ENCODE measurements at places on chromosomes 2 and 18. TPM values are rescaled to one million over a fixed set of nuclear protein-coding genes. Genes with fewer than 3 reads are reported as not detected.

UGT1A3 gene
- total RNA-seq: not detected

TUBA4B gene
- total RNA-seq: not detected

DNER gene
- 0.05 TPM for total RNA-seq

CNDP1 gene
- total RNA-seq: not detected

SPATA3 gene
- total RNA-seq: not detected

PNKD gene
- total RNA-seq: 37.8 TPM

- DNase-seq: peak; percentile 66
Observed at GRCh38 chr2:207503234-207503633, 26.5 kb upstream of the CREB1 start.

GRCh38 chr2:129794116-129794515 lies 185.3 kb upstream of the RAB6C start:
- no peak for DNase-seq

GRCh38 chr18:3279201-3280185 lies 17.6 kb downstream of the MYL12B start:
- DNase-seq: no peak

DNA sequence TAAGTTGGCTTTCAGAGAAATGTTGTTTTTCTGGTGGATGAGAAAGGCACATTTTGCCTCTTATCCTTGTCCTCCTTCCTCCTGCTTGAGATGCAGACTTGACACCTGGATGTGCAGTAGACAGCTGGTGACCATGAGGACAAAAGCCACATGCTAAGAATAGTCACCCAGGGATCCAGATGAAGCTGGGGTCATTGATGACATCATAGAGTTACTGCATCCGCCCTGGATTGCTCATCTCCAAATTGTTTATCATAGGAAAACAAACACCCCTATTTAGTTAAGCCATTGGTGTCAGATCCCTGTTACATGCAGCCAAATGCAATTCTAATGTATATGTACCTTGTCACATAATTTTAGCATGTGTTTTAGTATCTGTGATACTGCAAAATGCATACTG lies 16.3 kb upstream of the SLC1A4 start:
- peak; percentile 81 for DNase-seq

- DNase-seq: peak; percentile 94
Observed at GRCh38 chr2:67650291-67651133, 253.4 kb downstream of the ETAA1 start.

- DNase-seq: peak; percentile 18
Observed at GRCh38 chr2:216082117-216082711, 495 bp downstream of the TMEM169 start.

GRCh38 chr2:46521215-46521683 lies 41.9 kb downstream of the TMEM247 start:
- DNase-seq: peak; percentile 98

DNA sequence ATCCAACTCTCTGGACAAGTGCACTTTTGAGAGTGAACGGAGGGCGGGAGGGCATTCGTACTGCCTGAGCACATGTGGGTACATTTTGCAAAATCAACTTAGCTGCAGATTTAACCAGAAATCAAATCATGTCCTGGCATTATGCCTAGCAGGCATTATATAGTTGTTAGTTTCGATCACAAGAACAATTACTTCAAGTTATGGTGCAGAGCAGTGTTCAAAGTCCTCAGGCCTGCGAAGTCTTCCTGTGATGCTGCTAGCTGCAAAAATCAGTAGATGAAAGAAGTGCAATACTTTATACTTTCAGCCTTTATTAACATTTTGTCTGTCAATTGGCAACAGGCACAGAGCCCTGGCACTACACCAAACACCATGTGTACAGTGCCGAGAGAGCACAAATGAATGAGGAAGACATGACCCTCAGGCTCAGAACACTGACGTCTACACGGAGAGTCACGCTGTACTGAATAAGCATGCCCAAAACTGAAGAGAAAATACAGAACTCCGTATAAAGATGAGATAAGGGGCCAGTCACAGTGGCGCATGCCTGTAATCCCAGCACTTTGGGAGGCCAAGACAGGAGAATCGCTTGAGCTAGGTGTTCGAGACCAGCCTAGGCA lies 92.1 kb upstream of the CREB1 start:
- no peak for DNase-seq

GRCh38 chr18:36519358-36519757 lies 221.8 kb downstream of the FHOD3 start:
- DNase-seq: peak; percentile 93

DNA sequence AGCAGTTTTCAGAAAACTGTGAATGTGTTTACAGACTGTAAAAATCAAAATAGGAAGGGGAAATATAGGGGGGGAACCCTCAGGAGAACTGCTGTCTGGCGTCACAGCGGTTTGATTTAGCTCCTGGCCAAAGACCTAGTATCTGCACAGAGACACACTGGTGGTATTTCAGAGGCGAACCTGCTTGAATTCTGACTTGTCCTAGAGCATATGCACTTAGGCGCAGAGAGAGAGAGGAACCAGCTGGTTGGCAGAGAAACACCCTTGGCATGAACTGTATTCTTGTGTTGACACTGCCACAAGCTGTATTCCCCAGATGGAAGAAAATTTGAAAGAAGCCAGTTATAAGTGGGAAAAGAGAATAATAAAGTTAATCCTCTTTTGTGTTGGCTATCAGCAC lies 506.5 kb upstream of the NRP2 start:
- no peak for DNase-seq

GRCh38 chr2:172381275-172382027 lies 45.9 kb upstream of the ITGA6 start:
- no peak for DNase-seq

- no peak for DNase-seq
Observed at GRCh38 chr2:120348134-120348736, 2.3 kb downstream of the INHBB start.

GRCh38 chr2:148362144-148362796 lies 282.3 kb upstream of the EPC2 start:
- DNase-seq: no peak

GRCh38 chr2:77629539-77629938 lies 107.4 kb upstream of the LRRTM4 start:
- no peak for DNase-seq

- DNase-seq: peak; percentile 44
Observed at GRCh38 chr2:218569661-218570500, 1.2 kb downstream of the CNOT9 start.

DNA sequence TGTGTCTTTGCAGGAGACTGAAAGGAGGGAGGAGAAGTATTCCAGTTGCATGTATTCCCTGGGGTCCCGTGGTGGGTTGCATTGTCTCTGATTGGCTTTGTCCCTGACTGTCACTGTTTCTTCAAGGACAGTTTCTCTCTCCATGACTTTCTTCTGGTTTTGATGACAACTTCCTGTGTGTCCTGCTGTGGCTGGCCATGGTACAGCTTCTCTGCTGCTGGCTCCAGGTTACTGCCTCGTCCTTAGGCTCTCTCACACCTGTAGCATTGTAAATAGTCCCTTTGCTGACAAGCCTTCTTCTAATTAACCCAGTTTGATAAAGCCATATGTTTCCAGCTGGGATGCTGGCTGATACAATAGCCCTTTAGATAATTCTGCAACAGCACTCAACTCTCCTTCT lies 129.0 kb downstream of the LPIN1 start:
- no peak for DNase-seq

- DNase-seq: no peak
Observed at GRCh38 chr2:135768863-135769262, 27.2 kb downstream of the UBXN4 start.

GRCh38 chr18:64179556-64180080 lies 30.7 kb upstream of the LINC00305 start:
- DNase-seq: no peak

GRCh38 chr18:79631096-79631507 lies 48.5 kb upstream of the CTDP1 start:
- no peak for DNase-seq

DNA sequence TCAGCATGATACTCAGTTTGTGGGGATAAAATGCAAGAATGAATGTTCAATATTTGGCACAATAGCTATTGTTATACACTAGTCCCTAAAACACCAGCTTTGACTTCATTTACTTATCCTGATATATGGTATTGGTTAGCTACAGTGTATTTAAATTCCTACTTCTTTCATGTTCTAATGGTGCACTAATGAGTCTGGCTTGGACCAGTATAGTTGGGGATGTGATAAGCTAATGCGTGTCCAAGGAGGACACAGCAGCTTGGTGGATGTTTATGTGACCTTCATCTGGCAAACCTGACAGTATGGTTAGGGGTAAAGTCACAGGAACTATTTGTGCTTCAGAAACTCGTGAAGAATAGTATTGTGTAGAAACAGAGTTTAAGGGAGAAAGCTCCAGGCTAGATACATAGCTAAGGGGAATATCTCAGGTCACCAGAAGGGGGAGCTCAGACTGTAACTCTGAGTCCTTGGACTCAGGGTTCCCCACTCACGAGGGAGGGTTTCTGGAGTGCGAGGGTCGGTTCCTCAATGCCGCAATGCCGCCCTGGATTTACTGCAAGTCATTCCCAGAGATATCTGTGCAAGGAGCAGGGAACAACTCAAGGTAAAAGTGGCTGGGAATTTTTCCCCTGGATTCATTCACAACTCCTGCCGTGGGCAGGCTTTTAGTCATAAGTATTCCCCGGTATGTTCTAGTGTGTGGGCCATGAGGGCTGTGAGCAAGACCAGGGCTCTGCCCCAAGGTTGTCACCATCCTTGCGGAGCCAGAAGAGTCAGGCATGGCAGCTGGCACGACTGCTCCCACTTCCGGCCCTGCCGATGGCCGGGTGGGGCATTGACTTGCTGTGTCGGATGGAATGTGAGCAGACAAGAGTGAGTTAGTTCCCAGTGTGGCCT lies 14.5 kb downstream of the IL1R2 start:
- peak; percentile 70 for DNase-seq

- DNase-seq: no peak
Observed at GRCh38 chr18:27763936-27764335, 413.0 kb downstream of the CDH2 start.

All from myocyte (in vitro differentiated cells).